Hematopoietic multipotent progenitor cell treated with erythropoietin and hydrocortisone succinate and interleukin-3 and kit ligand, for 4 days (in vitro differentiated cells): ENCODE measurements at places on chromosomes 1 and 21.
A peak's percentile ranks its signal among the peaks of the same experiment; 100 is the strongest.

DNA sequence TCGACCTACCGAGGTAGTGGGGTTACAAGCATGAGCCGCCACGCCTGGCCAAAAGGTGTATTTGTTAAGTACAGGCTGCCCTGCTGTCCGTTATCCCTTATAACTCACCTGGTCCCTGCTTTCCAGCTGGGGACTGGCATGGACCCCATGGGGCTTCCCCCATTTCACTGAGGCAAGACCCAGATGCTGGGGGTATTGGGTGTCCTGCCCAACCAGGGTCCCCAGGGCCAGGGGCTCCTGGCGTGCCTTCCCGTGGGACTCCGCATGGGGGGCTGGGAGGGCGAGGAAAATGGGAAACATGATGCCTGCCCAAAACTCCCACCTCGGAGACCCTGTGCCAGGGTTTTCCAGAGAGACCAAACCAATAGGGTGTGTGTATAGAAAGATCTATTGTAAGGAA, 64.4 kb downstream of the FAAP20 start:
- no peak for DNase-seq

DNA sequence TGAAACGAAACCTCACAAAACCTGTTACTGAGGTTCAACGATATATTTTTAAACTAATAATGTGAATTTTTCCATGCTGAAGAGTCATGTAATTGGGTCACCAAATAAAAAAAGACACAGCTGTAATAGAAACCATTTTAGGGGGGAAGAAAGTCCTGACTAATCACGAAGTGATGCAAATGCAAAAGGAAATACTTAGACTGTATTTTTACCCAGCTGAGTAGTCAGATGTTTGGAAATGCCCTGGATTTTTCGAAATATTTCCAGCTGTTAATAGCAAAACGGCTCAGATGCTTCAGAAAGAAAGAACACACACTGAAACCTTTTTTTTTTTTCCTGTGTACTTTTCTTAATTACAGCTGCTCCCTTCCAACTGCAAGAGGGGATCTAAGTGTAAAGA, 210.3 kb downstream of the SETD4 start:
- no peak for DNase-seq

DNA sequence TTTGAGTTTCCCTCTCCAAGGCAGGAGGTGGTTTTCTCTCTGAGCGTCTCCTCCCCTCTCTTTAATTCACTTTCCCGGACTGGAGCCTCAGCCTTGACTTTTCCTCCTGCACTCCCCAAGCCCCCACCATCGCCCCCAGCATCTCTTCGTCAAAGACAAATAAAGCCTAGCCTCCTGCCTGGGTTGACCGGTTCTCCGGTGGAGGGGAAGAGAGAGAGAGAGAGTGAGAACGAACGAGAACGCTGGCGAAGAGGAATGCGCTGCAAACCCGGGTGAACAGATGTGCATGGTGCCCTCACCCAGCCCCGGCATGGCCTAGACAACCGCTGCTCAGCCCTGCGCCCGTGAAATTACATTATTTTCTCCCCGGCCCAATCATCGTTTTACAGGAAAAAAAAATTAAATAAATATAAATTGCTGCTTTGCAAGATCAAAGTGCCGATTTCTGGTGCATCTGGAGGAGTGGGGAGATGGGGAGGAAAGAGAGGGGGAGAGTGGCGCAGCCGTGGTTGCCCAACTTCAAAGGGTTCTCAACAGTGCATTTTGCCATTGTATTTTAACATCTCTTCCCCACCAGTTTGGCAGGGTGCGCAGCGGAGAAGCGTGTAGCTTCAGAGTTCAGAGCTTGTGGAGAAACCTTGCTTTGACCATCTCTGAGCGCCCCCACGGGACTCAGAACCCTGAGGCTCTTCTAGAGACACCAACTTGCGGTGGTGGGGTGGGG, 11.4 kb upstream of the TBX15 start:
- DNase-seq = no peak

DNA sequence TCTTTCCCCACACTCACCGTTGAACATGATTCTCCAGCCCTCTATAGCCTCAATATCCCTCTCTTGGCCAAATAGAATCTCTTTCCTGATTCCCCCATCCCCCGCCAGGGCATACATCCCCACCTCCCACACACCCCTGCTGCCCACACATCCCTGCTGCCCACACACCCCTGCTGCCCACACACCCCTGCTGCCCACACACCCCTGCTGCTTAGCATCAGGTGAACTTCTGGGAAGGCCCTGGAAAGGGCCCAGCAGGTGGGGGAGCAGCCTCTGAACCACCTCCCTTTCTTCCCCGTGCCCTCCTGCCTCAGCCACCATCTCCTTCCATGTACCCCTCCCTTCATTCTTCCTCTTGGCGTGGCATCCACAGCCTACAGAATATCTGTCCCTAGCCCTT, 15.9 kb upstream of the IFNLR1 start:
- no peak for DNase-seq

GRCh38 chr1:178651742-178652141, 73.3 kb upstream of the RALGPS2 start:
- no peak for DNase-seq

GRCh38 chr1:230342019-230342418, 84.1 kb downstream of the PGBD5 start:
- no peak for DNase-seq

GRCh38 chr1:240363315-240363714, 248.6 kb downstream of the GREM2 start:
- DNase-seq = no peak

GRCh38 chr1:59078070-59078800, 218.7 kb upstream of the FGGY start:
- DNase-seq = peak; percentile 69

GRCh38 chr1:210796421-210796820, 337.5 kb downstream of the KCNH1 start:
- no peak for DNase-seq

- DNase-seq = no peak
Observed at GRCh38 chr1:224157316-224157715, 25.7 kb upstream of the DEGS1 start.

DNA sequence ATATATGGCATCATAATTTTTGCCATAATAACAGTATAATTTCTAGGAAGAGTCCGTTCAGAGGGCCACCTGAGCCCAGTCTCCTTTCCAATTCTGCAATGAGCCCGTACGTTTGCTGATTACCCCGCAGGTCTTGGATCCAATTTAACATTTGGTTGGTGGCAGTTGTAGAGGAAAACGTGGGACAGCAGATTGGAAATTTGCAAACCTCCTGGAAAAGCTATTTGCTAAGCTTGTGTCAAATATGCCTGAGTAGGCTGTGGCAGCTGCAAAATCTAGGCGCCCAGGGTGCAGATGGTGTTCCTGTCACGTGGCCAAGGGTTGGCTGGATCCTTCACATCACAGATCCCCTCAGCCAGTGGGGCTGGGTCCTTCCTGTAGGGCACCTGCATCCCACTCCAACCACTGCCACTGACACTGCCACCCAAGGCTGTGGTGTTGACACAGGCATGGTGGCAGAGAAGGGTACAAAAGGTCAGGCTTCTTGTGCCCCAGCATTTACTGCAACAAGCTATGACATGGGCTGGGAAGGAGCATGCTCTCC, 174.8 kb upstream of the SYT6 start:
- DNase-seq = no peak

DNA sequence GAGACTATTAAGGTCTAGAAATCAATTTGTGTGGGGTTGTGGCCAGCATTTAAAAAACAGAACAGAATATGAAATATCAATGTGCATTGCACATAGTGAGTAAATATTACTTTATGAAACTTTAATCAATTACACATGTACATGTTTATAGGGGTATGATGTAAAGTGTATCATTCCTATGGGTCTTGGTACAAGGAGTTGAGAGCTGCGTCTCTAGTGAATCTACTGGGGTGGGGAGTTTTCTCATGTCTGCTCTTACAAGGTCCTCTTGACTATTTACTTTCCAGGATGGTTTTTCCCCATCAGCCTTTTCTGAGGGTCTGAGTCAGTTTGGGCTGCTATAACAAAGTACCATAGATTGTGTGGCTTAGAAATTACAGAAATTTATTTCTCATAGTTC, 75.8 kb downstream of the BACH1 start:
- no peak for DNase-seq

DNA sequence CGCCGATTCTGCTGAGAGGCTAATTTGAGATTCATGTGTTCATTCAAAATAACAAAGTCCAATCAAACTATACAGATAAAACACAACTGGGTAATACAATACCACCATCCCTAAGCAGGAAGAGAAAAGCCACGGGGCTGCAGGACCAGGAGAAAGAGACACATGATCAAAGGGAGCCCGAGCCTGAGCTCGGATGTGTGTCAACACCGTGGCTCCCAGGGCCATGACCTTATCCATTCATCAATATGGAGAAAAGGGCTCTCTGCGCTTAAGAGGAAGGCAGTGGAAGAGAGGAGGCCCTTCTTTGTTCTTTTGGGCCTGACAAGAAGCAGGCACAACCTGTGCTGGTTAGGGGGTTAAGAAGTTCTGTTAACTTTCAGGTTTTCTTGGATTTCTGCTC, 56.7 kb downstream of the HUNK start:
- no peak for DNase-seq

DNA sequence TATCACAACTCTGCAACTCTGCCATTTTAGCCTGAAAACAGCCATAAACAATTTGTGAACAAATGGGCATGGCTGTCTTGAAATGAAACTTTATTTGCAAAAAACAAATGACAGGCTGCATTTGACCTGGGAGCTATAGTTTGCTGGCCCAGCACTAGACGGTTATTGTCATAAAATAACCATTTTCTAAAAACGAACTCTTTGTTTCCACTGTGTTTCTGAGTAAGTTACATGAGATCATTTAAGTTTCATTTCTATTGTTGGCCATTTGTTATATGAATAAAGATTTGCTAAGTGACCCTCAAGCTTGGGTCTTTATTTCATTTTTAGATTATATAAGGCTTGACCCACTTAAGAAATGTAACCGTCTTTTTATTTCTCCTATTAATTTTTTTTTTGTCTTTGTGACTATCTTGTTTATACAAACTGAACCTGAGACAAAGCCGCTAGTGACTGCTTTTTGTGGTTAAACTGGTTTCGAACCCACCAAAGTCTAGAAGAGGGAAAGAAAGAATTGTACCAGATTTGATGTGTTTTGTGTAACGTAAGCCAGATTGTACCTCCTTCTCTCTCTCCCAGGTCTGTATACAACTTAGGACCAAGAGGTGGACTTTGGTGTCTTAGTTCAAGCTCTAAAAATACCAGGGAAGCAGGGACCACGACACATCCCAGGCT, 12.9 kb upstream of the KCNJ15 start:
- no peak for DNase-seq

- peak; percentile 79 for DNase-seq
Observed at GRCh38 chr1:167599957-167600581, 30.0 kb upstream of the RCSD1 start.

DNA sequence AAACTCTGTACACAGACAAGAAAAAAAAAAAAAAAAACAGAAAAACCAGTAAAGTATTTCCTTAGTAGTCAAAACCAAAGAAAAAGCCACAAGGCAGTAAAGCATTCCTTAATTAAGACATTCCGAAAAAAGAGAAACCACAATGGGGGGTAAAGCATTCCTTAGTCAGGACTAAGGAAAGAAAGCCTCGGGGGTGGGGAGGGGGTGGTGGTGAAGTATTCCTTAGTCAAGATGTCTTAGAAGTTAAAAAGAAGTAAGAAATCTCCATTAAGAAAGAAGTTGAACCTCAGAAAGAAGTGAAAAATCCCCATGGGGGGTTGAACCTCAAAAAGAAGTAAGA, 28.2 kb upstream of the FMO1 start:
- DNase-seq = no peak

DNA sequence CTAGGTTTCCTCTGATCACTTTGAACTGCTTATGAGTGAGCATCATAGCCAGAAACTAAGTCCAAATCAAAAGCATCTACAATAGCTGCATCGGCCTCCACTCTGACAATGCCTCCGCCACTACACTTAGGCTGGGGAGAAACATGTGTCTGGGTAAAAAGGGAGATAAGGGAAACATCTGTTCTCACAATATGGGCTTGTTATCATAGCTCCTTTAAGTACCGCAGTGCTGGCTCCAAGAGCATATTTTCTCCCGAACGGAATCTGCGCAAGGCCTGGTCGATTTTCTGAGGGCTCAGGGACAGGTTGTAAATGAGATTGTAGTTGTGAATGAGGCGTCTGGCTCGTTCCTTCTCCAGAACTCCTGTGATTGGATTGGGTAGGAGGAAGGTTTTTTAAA, 63.9 kb upstream of the CYP2J2 start:
- peak; percentile 11 for DNase-seq

GRCh38 chr1:26278303-26278702, 1.6 kb upstream of the SH3BGRL3 start:
- peak; percentile 67 for DNase-seq

GRCh38 chr1:205598841-205599668, 32.8 kb downstream of the ELK4 start:
- no peak for DNase-seq

GRCh38 chr1:163186862-163187261, 15.9 kb downstream of the RGS5 start:
- DNase-seq = no peak

DNA sequence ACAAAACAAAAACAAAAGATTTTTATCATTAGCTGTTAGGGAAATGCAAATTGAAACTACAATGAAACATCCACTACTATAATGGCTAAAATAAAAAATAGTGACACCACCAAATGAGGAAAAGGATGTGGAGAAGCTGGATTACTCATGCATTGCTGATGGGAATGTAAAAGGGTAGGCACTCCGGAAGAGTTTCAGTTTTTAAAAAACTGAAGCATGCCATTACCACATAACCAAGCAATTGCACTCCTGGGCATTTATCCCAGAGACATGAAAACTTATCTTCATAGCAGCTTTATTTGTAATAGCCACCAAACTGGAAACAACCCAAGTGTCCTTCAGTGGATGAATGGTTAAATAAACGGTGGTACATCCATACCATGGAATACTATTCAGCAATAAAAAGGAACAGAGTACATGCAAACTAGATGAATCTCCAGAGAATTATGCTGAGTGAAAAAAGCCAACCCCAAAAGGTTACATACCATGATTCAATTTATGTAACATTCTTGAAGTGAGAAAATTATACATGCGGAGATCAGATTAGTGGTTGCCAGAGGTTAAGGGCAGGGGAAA, 14.5 kb upstream of the CFAP298 start:
- DNase-seq = no peak
